ENCODE measurements at places on chromosomes 6 and 20. TPM values are rescaled to one million over a fixed set of nuclear protein-coding genes. Genes with fewer than 3 reads are reported as not detected.

- DNase-seq: peak; percentile 89
Measured at GRCh38 chr20:43666376-43667328, at the start of gene MYBL2. Gene MYBL2, plus strand, starts transcription at chr20:43667114. Its CDS starts 170 bp downstream, at chr20:43667284.

DNA sequence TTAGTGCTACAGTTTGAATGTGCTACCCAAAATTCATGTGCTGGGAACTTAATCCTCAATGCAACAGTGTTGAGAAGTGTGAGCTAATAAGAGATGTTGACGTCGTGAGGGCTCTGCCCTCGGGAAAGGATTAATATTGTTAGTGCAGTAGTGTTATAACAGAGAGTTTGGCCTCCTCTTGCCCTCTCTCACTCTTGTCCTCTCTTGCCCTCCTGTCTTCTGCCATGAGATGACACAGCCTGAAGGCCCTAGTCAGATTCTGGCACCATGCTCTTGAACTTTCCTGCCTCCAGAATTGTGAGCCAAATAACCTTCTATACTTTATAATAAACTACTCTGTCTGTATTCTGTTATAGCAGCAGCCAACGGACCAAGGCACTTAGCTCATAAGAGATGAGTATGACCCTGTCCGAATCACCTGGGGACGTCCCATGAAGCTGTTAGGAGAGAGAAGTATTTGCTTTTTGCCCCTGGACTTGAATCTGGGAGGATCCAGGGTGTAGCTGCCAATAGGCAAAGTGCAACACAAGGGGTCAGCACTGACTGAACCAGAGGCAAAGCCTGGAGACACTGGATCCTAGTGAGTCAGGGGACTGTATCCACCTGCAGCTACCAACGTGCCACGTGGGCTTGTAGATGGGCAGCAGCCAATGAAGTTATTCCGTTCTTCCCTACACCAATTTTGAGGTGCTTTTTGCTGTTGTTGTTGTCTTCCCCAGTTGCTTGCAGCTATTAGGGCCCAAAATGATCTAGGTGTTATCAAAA lies 233.7 kb downstream of the THBS2 start:
- DNase-seq: no peak

DNA sequence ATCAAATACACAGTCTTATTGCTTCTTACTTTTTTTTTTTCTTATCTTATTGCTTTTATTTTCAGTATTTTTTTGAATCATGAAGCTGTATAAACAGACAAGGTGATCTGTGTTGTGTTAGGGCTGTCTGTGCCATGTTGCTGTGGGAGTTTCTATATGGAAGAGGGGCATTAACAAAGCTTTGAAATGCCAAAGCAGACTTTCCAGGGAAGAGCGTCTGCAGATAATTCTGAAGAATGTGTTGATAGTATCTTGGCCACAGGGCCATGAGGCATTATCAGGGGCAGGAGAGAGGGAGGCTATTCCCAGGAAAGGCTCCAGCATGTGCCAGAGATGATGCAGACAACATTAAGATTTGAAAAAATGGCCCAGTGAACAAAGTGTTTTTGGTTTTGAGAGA lies 354.5 kb downstream of the UTRN start:
- DNase-seq: no peak

- DNase-seq: no peak
Measured at GRCh38 chr20:22823119-22823518, 212.0 kb upstream of the SSTR4 start.

DNA sequence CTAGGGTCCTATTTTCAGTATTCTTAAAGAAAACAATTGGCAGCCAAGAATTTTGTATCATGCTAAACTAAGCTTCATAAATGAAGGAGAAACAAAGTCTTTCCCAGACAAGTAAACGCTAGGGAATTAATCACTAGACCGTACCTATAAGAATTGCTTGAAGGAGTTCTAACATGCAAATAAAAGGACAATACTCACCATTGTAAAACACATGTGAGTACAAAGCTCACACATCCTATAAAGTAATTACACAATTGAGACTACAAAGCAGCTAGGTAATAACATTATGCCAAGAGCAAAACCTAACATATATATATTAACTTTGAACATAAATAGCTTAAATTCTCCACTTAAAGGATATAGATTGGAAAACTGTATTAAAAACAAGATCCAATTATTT lies 147.4 kb downstream of the FAM83B start:
- no peak for DNase-seq

DNA sequence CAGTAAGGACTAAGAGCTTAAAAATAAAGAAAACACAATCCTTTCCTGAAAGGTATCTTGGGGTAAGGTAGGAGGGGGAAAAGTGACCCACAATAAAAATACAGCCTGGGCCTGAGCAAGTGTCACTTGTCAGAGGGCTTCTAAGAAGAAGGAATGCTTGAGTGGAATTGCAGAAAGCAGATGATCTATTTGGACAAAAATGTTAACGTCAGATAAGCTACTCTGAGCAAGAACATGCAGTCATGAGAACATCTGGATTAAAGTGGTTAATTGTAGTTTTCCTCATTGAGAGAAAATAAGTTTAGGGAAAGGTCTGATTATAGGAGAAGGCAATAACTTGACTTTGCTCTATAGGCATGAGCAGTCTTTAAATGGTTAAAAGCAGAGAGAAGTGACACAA lies 581.9 kb downstream of the HTR1B start:
- no peak for DNase-seq

PRSS35 gene
- 0.34 TPM for total RNA-seq

ATP9A gene
- total RNA-seq: 21.6 TPM

PRR18 gene
- 0.61 TPM for total RNA-seq

LPA gene
- 2.1 TPM for total RNA-seq

ME1 gene
- total RNA-seq: 3.2 TPM

BAG2 gene
- total RNA-seq: 0.79 TPM
